ENCODE measurements at places on chromosomes 5 and 9.

- DNase-seq = peak; percentile 58
These were observed 28.8 kb downstream of the SLC46A2 start for GRCh38 chr9:112861638-112862555.

DNA sequence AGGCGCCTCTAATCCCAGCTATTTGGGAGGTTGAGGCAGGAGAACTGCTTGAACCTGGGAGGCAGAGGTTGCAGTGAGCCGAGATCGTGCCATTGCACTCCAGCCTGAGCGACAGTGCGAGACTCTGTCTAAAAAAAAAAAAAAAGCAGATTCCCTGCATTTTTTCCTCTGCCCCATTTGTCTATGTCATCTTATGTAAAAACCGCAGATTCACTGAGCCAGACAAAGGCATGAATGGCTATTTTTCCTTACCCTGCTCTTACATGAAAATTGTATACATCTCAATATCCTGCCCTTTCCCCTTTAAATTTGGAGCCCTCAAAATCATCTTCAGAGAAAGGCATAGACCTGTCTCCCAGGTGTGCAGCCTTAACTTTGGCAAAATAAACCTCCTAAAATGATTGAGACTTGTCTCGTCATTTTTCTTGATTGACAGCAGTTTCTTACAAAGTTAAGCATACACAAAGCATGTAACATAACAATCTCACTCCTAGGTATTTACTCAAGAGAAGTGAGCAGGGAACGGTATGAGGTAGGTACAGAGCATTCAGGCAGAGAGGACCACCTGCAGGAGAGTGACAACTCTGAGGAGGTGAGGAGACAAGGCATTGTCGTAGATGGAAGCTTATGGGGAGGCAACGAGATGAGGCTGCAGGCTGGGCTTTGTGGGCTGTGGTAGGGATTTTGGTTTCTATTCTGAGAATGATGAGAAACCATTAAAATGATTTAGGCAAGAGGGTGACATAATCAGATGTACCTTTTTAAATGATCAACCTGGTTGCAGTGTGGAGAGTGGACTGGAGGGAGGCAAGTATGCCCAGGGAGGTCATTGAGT is 65.7 kb upstream of the IL6ST start:
- DNase-seq = no peak

DNA sequence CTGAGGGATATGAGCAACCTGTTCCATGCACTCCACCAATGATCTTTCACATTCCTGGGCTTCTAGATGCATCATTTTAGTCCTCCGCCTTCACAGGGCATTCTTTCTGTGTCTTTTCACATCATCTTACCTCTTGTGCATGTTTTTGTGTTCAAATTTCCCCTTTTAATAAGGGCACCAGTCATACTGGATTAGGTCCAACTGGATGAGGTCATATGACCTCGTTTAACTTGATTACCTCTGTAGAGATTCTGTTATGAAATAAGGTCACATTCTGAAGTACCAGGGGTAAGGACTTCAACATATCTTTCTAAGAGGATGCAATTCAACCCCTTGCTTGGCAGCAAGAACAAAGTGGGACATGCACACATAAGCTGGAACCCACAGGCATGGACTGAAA is 335.3 kb upstream of the TLE4 start:
- no peak for DNase-seq

GRCh38 chr5:90424245-90424644 is 14.7 kb upstream of the CETN3 start:
- no peak for DNase-seq

DNA sequence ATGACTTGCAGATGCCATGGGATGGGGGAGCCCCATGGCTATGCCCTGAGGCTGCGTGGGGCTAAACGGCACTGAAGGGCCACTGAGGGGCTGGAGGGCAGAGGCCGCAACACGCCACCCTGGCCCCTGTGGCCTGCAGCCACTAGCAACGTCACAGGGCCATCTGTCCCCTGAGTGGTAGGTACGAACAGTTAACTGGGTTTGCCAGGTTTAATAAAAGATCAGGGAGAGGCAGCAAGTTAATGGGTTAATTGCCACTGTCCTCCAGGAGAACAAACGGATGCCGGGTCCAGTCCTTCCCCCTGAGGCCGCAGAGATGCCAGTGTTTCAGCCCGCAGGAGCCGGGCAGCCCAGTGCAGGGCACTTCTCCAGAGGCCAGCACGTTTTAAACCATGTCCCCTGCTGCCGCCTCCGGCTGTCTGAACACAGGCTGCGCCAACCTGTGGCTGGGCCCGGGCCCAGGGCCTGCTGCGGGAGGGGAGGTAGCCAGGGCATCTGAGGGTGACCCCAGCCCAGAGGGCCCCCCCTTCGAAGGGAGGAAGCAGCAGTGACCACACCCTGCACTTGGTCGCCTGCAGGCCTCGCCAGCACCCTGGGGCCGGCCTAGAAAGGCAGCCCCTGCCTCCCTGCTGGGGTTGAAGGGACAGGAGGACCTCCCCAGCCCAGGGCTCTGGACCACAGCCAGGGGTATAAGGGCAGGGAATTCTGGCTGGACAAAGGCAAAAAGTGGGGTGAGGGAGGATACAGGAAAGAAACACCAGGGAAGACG is 227.3 kb downstream of the FANCC start:
- no peak for DNase-seq

DNA sequence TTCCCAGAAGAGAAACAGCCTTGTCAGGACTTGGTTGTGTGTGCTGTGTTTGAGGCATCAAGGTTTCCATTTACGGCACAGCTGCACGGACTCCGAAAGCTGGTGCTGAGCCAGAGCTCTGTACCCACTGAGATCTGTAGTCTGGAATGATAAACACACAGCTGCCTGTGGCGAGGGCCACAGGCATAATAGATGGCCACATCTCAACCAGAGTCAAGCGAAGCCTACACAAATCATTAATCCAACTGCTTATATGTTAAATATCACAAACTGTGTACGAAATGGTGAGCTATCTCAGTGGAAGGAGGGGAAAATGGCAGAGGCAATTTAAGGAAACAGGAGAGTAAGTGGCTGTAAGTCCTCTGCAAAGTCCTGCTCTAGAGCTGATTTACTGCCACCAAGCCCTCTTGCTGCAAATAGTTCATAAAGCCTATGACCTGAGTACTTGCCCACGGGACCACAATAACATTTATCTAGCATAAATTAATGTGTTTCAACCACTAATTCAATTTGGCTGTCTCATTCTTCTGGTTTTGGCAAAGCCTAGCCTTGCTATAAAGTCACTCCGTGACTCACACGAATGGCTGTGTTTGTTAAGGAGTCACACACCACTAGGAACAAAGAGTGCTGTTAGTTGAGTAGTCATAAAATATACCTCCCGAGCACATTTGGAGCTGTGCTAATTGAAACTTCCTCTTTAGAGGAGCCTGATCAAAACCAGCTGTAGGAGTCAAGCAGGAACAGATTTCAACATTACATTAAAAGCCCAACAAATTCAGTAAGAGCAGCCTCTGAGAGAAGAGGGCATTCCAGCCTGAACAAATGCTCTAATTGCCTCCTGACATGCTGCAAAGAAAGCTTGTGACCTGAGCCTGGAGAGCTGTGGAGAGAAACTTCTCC is 738.6 kb upstream of the ZNF608 start:
- DNase-seq = peak; percentile 75

DNA sequence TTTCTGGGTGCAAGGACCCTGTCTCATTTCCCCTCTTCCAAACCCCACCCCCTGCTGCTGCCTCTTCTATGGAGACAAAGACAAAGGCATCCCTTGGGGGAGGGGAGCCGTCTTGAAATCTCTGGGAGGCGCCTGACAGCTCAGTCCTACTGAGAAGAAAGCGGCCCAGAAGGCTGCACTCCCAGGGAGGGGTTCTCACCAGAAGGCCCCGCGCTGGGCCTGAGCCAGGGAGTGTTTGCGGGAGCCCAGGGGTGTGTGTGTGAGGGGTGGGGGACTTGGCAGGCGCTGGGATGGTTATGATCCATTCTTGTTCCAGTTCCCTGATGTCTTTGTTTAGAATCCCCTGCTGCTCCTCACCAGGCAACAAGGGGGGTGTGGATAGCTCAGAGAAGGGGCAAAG is 45.7 kb upstream of the ALDH1B1 start:
- no peak for DNase-seq

DNA sequence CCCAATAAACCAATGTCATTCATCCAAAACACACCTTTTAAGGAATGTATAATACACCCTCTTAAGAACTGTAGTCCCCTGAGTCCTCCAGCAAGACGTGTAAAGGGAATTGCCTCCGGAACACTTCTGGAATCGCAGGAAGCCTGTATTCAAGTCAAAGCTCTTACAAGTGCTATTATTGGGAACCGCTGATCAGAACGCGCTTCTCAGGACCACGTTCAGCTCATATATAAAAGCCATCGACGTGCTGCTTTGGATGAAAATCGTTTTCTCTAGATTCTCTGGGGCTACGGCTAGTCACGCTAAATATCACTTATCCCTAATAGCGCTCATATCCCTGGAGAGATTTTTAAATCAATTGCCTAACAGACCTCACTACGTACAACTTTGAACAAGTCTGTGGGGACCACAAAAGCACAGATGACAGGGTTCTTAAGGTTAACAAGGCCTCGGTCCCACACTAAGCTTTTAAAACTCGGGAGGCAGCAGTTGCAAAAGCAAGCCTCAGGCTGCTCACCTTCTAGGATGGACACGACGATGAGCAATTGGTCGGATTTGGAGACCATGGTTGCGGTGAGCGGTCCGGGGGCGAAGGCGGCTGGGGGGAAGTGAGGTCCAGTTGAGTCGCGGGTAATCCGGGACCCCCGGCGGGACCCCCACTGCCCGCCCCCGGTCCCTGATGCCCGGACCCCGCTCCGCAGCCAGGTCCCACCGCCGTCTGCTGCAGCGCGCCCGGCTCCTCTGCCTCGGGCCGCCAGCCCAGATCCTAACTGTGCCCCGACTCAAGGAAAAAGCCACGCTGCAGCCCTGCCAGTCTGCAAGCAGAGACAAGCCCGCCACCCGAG is 548 bp downstream of the CEP120 start:
- DNase-seq = peak; percentile 33

All from tibial artery (tissue), 4 donors.